Glomerular endothelial cell (primary cell): ENCODE measurements at places on chromosomes 4 and X.

DNA sequence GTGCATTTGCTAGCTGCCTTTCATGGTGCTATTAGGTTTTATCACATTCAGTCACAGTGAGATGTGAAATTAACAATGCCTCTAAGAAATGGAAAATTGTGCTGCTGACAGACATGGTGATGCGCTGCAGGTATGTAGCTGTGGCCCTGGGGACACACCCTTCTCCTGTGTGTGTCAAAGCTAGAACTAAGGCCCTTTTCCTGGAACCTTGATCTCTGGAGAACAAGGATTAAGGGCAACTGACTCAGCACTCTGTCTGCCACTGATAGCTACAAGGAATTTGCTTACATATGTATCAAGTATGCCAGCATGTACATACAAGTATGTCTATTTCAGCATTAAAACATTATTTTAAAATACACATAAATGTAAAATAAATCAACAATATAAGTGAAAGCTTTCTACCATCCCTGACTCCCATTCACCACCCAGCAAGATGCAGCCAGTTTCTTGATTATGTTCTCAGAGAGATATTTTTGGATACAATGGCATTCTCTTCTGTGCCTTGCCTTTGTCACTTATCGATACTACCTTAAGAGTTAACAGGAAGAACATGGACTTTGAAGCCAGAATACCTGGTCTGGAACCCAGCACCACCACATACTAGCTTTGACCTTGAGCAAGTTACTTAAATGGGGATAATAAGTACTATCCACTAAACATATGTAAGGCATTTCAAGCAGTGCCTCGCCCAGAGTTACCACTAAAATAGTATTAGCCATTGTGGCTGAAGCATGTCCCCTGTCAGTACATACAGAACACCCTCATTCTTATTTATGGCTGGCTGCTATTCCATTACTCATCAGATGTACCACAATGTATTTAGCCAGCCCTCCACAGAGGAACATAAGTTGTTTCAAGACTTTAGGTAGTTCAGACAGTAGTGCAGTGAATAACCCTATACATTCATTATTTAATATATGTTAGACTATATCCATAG lies 68.5 kb downstream of the NPNT start:
- no peak for DNase-seq

GRCh38 chr4:113040793-113041192 lies 8.7 kb upstream of the ANK2 start:
- no peak for DNase-seq

- no peak for DNase-seq
These were observed 52.6 kb downstream of the CASK start for GRCh38 chrX:41870719-41871151.

DNA sequence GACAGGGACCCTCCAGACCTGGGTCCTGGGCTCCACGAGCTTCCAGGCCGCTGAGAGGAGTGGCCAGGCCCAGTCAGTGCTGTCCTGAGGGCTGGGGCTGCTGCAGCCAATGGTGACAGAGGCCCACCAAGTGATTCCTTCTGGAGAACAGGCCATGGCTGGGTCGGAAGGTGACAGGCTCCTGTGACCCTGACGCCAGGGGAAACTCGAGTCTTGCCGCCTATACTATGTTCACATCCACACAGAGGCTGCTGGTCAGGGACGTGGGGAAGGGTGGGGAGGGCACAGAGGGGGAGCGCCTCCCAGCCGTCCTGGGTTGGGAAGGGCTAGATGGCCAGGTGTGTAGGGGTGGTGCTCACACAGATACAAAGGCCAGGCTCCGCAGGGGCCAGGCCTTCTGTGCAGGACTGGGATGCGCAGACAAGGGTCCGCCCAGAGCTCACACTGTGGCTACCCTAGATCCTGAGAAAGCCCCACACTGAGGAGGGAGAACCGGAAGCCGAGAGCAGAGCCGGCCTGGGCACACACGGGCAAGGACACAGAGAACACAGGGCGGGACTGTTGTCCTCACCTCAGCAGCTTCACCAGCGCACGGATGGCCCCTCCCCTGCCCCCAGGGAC lies 81.4 kb downstream of the HTRA3 start:
- no peak for DNase-seq

- no peak for DNase-seq
These were observed 36.9 kb upstream of the ADAD1 start for GRCh38 chr4:122341886-122342285.

GRCh38 chr4:73166212-73166611 lies 92.4 kb downstream of the ANKRD17 start:
- no peak for DNase-seq

DNA sequence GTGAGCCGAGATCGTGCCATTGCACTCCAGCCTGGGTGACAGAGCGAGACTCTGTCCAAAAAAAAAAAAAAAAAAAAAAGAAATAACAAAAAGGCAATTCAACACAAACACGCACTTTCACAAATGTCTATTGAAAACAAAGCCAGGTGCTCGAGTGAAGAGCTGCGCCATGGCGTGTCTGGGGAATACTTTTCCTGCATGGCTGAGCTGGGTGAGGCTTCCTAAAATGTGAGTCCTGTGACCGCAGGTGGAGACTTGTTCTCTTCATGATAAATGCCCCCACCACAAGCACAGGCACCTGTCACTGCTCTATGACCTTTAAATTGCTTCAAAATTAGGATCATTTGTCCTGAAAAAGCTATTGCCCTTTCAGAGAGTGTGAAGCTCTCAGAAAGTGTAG lies 4.0 kb upstream of the ABLIM2 start:
- no peak for DNase-seq

GRCh38 chrX:119895843-119896326 lies at the start of gene AKAP14:
TSS of gene AKAP14 (plus strand) at chrX:119895893. CDS start at chrX:119903224, 7,331 bp downstream.
- no peak for DNase-seq

GRCh38 chrX:3815896-3816664 lies 102.6 kb upstream of the PRKX start:
- DNase-seq, result no peak

- DNase-seq, result no peak
These were observed at the start of gene GALNT7 for GRCh38 chr4:173168396-173169177. TSS of gene GALNT7 (plus strand) at chr4:173168811. CDS start at chr4:173168836, 25 bp downstream.

GRCh38 chr4:5469861-5470260 lies 238.5 kb downstream of the EVC2 start:
- no peak for DNase-seq

- no peak for DNase-seq
These were observed 60.4 kb upstream of the MTM1 start for GRCh38 chrX:150508018-150508417.

DNA sequence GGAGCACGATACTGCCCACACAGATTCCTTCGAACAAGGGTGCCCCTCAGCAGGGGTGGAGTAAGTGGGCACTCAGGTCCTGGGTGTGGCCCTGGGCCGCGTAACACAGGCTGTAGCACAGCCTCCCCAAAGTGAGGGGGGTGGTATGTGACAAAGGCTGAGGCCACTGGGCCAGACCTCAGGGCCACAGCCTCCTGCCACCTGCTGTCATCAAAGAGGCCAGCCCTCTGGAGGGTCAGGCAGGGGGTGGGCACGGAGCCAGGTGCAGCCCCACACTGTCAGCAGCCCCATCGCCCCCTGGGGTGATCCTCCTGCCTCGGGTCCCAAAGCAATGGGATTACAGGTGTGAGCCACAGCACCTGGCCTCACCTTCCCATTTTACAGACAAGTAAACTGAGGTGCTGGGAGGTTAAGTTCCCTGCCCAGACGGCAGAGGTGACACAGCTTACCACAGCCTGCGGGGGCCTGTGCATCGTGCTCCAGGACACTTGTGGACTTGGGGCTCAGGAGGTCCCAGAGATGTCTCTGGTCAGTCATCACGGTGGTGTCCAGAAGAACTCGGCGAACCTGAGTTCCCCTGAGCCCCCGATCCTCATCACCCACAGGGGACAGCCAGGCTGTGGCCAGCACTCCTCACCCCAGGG lies 27.5 kb upstream of the MXD4 start:
- no peak for DNase-seq

DNA sequence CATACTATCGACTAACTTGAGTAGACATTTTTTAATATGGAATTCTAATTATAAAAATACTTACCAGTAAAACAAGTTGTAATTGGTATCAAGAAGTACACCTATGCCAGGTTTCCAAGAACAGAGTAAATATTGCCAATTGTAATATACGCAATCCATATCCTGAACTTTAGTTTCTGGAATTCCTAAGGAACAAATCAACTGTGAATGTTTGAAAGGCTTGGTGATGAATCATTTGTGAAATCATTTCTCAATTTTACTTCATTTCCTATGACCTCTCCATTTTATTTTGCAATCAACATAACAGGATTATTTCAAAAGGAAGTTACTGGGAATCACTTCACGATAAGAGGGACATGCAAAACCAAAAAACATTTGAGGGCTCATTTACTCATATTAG lies 3.7 kb downstream of the IL13RA2 start:
- no peak for DNase-seq

DNA sequence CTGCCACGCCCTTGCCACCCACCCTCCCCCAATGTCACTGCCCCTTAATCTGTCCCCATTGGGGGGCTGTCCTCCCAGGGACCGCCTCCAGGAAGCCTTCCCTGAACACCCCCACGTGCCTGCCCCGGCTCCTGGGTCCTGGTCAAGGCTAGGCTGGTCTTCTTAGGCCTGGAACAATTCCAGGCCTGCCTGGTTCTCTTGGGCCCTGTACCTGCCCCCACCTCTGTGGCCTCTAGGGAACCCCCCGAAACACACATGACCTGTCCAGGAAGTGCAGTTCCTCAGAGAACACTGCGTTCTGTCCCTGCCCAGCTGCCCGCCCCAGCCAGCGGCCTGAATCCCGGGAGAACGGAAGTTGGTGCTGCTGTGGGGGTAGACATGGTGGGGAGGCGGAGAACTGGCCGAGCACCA lies 5.1 kb downstream of the MXD4 start:
- DNase-seq, result no peak

GRCh38 chr4:106850691-106851090 lies 185.4 kb downstream of the DKK2 start:
- DNase-seq, result no peak

DNA sequence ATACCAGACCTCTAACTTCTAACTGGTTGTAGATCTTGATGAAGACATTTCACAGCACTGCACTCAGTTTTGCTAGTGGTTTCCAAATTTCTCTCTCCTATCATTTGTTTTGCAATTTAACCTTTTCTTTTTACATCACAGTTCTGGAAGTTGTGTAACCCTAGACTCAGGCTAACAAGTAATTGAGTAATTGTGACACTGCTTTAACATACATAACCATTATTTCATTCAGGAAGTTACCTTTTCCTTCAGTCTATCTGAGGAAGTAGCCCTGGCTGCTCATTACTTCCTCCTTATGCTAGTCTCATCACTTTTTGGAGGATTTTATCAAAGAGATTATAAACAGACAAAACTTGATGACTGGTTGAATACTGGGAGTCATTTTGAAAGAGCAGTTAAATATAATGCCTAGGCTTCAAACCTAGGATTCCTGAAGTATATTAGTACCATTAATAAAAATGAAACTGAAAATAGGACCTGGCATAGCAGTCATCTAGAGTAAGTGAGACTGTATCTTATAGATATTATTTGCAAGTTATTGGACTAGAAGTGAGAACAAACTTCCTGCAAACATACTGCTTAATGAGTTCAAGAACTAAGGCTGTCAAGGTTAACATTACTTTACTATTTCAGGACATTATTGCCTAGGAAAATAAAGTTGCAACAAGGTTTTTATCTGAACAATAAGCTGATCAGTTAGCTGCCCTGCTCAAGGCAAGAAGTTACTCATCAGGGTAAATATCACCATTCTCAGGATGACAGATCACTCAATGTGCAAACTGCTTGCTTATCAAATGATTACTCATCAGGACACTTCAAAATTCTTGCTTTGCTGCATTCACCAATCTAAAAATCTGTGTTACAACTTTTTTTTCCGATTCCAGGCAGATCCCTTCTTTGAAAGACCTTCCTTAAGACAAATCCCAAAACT lies 25.6 kb upstream of the TEX13C start:
- no peak for DNase-seq

GRCh38 chrX:72382202-72382595 lies 76.5 kb upstream of the CITED1 start:
- no peak for DNase-seq

DNA sequence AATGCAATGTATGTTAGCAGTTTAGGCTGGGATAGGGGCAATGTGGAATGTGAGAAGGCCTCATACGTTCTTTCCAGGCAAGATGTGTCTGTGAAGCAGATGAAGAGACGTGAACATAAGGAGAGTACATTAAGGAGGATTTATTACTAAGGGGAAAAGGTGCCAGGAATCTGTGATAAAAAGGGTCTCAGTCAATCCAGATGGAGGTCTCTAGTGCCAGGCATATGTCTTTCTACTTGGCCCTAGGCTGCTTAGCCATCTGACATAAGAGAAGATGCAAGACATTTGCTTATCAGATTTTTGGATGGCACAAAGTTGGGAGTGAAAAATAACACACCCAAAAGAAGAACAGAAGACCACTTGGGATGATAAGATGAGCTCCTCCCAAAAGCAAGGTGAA lies 93.0 kb upstream of the PRKG2 start:
- no peak for DNase-seq

- no peak for DNase-seq
These were observed 62.7 kb downstream of the TRIM2 start for GRCh38 chr4:153266988-153267387.

GRCh38 chr4:182536221-182536811 lies 293.1 kb downstream of the TENM3 start:
- no peak for DNase-seq

- no peak for DNase-seq
These were observed 97.4 kb downstream of the GPM6A start for GRCh38 chr4:175714686-175715085.

- DNase-seq, result no peak
These were observed 30.0 kb downstream of the BBS12 start for GRCh38 chr4:122762520-122762919.

DNA sequence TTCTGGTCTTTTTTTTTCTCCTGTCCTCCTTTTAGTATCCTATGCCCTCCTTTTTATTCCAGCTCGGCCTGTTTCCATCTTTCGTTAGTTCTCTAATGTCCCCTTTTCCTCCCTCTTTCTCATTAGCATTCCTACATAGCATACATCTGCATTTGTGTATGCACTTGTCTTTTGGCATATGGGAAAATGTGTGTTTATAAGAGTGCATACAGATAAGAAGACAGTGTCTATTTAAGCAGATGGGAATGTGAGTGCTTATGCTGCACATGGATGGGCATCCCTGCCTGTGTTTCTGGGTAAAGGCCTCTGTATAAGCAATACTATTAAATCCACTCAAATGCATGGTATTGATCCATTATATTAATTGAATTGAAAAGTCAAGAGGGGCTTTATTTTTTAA lies 7.5 kb upstream of the GABRA2 start:
- DNase-seq, result no peak

GRCh38 chrX:72203421-72203820 lies 21.9 kb downstream of the PIN4 start:
- no peak for DNase-seq

GRCh38 chr4:6058531-6059374 lies 40.5 kb upstream of the C4orf50 start:
- DNase-seq, result no peak

- DNase-seq, result peak; percentile 89
These were observed 1566.5 kb upstream of the PCDH7 start for GRCh38 chr4:29153642-29154041.
